ENCODE measurements at places on chromosomes 12 and 14.

DNA sequence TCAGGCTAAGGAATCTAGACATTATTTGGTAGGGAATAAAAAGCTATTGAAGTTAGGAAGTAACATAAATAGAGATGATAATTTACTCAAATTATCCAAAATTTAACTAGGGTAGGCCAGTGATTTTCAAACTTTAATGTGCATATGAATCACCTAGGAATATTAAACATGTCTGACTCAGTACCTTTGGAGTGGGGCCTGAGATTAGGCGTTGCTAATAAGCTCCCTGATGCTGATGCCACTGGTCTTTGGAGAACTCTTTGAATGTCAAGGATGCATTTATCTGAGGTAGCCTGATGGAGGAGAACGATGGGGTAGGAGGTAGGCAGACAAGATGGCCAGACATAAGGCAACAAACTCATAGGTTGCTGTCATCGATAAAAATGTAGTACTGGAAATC lies 33.2 kb downstream of the EFCAB11 start:
- DNase-seq, result peak; percentile 46

- no peak for DNase-seq
Measured at GRCh38 chr14:77961847-77962580, 162.1 kb downstream of the ADCK1 start.

GRCh38 chr12:52772772-52773171 lies 4.4 kb downstream of the KRT76 start:
- DNase-seq, result no peak

- DNase-seq, result peak; percentile 78
Measured at GRCh38 chr12:57795354-57795753, 12.8 kb downstream of the TSFM start.

GRCh38 chr14:74572726-74573301 lies 39.2 kb downstream of the LTBP2 start:
- DNase-seq, result peak; percentile 88

GRCh38 chr12:91811481-91812287 lies 334.0 kb downstream of the BTG1 start:
- peak; percentile 50 for DNase-seq

- DNase-seq, result peak; percentile 4
Measured at GRCh38 chr12:74328623-74329022, 209.0 kb upstream of the ATXN7L3B start.

DNA sequence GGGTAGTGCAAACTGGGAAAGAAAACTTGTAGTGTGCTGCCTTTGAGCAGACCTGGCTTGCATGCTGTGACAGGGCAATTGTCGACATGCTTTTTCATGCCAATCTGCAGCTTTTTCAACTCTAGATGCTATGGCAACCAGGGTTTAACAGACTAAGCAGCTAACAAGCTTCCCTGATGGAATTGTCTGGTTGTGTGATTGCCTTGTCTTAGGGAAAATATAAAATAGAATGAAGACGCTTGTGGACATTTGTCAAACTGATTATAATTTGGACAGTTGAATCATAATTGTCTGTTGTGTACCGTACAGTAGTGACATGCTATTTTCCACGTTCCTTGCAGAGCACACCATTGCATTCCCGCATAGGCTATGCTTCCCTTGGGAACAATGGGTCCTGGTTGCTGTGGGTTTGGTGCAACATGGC lies 113.0 kb downstream of the FOXG1 start:
- DNase-seq, result no peak

- no peak for DNase-seq
Measured at GRCh38 chr14:87443787-87444186, 549.2 kb downstream of the GALC start.

DNA sequence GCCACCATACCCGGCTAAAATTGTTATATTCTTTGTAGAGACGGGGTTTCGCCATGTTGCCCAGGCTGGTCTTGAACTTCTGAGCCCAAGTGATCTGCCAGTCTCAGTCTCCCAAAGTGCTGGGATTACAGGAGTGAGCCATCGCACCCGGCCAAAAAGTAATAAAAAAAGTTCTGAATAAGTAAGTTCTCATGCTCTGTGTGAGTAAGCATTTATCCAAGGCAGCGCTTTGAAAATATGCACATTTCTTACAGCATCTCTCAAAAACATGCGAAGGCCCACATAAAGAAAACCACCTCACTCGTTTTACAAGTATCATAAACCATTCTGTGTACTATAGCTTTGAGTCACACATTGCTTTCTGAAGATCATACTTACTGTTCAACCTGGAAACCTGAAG lies 8.6 kb downstream of the GIT2 start:
- DNase-seq, result no peak

DNA sequence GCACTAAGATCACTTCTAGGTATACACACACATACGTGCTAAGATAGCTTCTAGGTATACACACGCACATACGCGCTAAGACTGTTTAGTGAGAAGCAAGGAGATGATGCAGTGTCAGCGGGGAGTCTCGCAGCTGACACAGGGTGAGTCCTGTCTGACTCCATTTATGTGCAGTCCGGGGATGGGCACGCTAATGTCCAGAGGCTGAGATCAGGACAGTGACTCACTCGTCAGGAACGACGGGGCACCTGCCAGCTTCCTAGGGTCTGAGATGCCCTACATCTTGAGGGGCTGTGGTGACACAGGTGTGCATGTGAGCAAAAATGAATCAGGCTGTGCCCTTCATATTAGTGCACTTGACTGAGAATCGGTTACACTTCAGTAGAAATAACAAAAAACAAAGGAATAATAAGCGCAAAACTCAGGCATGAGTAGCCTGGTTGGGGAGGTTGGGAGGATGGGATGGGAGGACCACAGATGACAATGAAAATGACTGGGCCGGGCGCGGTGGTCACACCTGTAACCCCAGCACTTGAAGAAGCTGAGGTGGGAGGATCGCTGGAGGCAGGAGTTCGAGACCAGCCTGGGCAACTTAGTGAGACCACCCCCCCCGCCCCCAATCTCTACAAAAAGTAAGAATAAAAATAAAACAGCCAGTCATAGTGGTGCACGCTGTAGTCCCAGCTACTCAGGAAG lies 29.1 kb upstream of the ULK1 start:
- peak; percentile 87 for DNase-seq

- DNase-seq, result no peak
Measured at GRCh38 chr14:34137001-34137745, 186.3 kb upstream of the EGLN3 start.

- no peak for DNase-seq
Measured at GRCh38 chr12:12452326-12452902, 95.5 kb downstream of the BORCS5 start.

GRCh38 chr14:39425947-39426346 lies 6.3 kb downstream of the FBXO33 start:
- no peak for DNase-seq

- DNase-seq, result no peak
Measured at GRCh38 chr14:72590577-72590976, 303.3 kb downstream of the DPF3 start.

GRCh38 chr12:103783744-103784664 lies 57.0 kb downstream of the NT5DC3 start:
- DNase-seq, result no peak

DNA sequence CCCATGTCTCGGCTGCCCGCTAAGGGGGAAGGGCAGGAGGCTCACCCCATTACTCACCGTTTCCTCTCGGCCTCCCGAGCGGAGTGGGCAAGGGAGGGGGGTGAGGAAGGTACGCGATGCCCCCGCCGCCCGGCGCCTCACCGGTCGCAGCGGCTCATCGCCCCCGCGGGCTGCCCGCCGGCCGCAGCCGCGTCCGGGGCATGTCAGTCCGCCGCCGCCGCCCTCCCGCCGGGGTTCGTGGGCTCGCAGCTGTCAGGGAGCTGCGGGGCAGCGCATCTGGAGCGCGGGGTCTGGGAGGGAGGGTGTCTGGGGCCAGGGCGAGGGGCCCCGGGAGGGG lies 461 bp downstream of the SLC8A3 start:
- peak; percentile 18 for DNase-seq

DNA sequence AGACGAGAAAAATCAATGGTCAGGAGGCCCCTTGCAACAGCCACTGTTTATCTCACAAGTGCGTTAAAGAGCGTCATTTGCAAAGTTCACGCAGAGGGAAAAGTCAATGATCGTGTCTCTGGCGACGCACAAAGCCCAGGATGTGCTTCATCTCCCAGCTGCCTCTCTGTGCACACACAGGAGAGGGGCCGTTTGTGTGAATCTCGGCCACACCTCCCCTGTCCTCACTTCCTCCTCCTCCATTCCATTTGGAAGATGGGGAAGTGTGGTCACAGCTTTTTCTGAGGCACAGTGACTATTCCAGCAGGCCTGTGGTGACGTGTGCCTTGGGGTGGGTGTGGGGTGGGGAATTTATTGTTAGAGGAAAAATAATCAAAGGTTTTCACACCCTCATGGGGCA lies 90.4 kb downstream of the RBM19 start:
- DNase-seq, result peak; percentile 39

DNA sequence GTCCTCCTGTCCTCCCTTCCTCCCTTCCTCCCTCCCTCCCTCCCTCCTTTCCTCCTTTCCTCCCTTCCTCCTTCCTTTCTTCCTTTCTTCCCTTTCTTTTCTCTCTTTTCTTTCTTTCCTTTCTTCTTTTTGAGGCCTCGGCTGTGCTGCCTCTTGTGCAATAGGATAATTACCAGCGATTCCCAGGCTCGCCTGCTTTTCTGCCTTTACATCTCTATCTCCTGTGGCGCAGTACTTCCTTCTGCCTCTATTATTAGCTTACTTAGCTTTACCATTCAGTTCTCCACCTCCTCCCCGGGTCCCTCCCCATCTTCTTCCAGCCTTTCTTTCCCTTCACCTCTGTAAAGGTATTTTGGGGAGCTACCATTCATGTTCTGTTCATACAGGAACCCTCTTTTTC lies 19.9 kb downstream of the ETV6 start:
- DNase-seq, result no peak

GRCh38 chr12:116015525-116015924 lies 262.0 kb downstream of the MED13L start:
- DNase-seq, result peak; percentile 57

GRCh38 chr12:116898669-116899068 lies 12.1 kb upstream of the FBXW8 start:
- DNase-seq, result no peak

GRCh38 chr12:57552835-57553313 lies 3.0 kb downstream of the KIF5A start:
- peak; percentile 54 for DNase-seq

GRCh38 chr12:88630561-88630960 lies 50.3 kb upstream of the KITLG start:
- DNase-seq, result no peak

- DNase-seq, result peak; percentile 40
Measured at GRCh38 chr14:58954901-58955861, 233.3 kb upstream of the DAAM1 start.

GRCh38 chr12:45353944-45354343 lies 138.0 kb downstream of the ANO6 start:
- DNase-seq, result no peak

All from M059J (cell line).